AG04449 (cell line): ENCODE measurements at places on chromosomes 2 and 18.

DNA sequence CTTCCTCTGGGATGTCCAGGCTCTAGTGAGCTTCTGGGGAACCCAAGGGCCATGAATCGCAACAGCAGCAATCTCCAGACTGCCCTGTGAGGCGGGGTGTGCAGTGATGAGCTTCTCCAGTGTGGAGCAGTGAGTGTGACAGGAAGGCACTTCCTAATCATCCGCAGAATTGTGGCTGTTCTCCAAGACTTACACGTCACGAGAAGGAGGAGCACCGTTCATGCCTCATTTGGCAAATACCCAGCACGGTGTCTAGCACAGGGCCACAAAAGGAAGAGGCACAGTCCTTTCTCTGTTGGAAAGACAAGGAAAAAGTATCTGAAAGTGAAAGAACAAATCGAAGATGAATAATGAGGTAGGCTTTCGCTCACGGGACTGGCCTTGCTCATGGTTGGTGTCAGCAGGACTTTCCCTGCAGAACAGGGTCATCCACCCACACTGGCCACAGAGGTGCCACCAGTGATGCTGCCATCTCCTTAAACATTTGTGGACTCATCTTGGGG, 125.1 kb upstream of the HAAO start:
- DNase-seq: peak; percentile 65

GRCh38 chr2:130807659-130808385, 28.9 kb upstream of the ARHGEF4 start:
- no peak for DNase-seq

DNA sequence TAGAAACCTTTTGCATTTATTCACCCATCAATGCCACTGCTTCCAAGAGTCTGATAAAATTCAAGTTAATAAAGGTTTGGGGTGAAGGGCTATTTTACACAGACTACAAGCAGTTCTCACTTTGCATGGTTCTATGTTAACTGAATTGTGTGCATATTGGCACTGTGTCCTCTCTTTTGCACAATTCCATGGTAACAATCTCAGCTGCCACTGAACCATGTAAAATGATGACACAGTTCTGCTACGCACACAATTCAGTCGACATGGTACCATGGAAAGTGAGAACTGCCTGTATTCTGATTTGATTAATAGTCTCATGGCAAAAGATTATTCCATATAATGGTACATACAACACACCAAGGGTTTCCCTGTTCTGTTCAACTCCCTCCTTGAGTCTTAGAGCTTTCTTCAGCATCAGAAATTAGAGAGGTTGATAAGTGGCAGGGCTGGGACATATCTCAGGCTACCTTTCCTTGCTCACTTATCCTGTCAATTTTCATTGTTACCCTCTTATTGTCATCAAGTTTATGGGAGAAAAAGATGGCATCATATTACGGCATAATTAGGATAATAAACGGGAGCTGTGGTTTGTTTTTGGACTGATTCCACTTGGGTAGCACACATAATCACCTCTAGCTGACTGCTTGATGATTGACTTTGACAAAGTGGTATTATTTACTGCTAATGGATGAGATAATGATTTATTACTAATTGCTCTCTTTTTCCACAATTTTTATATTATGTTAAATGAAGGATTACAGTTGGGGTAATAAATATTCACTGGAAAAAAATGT, 139.3 kb upstream of the CREB1 start:
- DNase-seq: no peak

GRCh38 chr18:5787936-5788335, 107.4 kb downstream of the TMEM200C start:
- DNase-seq: no peak

- DNase-seq: no peak
These were observed 371.3 kb upstream of the TNP1 start for GRCh38 chr2:217231212-217231611.

DNA sequence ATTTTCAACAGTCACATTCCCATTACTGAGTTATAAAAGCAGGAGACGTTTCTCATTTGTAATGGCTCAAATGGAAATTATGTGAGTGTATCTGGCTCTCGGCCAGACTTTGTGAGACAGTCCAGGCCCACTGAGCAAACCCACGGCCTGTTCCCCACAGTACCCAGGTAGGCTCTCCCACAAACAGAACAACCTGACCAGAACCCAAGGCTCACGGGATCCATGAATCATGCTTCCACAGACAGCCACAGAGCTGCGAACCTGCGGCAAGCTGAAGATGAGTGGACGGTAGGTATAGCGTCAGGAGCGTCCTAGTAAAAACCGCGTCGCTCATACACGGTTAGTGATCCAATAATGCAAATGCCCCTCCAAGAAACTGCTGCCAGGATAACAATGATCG, 34.2 kb downstream of the NDUFA10 start:
- DNase-seq: no peak
